ENCODE measurements at places on chromosomes 7 and 10. TPM values are rescaled to one million over a fixed set of nuclear protein-coding genes. Genes with fewer than 3 reads are reported as not detected.

The EPC1 gene
- 27.3 TPM for polyA plus RNA-seq

DNA sequence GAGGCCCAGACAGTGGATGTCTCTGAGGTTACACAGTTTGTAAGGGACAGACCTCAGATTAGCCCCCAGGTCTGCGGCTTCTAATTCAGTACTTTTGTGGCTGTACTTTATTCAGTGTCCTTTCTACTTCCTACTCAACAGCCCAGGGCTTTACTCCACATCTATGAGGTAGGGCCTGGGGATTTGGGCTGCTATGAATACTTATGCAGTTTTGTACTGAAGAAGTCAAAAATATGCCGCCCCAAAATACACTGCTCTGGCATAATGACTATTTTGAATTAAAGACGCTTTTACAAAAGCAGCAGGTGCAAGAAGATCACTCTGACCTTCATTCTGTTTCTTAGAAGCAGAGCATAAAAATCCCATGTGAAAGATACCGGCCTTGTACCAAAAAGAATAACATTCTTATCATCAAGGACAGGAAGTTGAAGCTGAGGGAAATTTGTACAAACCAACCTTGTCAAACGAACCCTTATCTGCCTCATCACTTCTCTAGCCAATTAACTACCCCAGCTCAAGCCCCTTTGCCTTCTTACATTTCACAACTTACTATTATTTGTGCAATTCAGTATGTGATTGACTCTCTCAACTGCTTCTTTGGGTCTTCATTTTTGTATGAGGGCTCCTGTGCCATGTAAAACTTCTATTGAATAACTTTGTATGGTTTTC is 26.1 kb upstream of the TRUB1 start:
- DNase-seq = no peak

DNA sequence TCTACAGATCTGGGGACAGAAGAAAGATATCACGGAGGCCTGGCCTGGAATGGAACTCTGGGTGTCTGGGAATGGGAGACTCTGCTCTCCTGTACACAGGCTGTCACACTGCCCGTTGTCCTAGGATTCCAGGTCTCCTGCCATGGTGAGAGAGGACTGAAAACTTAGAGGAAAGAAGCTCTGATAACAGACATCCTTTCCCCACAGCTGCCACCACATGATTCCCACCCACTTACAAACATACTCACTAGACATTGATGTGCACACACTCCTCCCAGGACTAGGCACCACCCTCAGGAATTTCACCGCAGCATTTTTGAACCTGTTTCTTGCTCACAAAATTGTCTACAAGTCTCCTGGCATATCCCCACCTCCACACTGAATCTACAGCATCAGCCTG is 5.7 kb downstream of the ZNF92 start:
- no peak for DNase-seq

The LSM5 gene
- polyA plus RNA-seq = 22.6 TPM

The ATP5MK gene
- 407 TPM for polyA plus RNA-seq

DNA sequence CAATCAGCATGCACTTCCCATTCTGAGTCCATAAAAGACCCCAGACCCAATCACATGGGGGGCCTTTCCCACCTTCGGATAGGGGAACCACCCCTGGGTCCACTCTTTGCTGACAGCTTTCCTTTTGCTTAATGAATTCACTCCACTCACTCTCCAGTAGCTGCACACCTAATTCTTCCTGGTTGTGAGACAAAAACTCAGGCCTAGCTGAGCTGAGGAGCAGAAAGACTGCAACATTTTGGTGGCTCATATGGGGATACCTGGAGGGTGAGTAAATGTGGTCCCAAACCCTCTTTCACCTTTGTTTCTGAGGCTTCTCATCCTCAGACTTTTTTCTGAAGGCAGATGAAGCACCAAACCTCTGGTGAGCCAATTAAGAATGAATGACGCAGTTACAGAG is 138.1 kb downstream of the WDR11 start:
- DNase-seq = no peak

GRCh38 chr10:131074682-131075081 is 236.8 kb downstream of the TCERG1L start:
- no peak for DNase-seq

DNA sequence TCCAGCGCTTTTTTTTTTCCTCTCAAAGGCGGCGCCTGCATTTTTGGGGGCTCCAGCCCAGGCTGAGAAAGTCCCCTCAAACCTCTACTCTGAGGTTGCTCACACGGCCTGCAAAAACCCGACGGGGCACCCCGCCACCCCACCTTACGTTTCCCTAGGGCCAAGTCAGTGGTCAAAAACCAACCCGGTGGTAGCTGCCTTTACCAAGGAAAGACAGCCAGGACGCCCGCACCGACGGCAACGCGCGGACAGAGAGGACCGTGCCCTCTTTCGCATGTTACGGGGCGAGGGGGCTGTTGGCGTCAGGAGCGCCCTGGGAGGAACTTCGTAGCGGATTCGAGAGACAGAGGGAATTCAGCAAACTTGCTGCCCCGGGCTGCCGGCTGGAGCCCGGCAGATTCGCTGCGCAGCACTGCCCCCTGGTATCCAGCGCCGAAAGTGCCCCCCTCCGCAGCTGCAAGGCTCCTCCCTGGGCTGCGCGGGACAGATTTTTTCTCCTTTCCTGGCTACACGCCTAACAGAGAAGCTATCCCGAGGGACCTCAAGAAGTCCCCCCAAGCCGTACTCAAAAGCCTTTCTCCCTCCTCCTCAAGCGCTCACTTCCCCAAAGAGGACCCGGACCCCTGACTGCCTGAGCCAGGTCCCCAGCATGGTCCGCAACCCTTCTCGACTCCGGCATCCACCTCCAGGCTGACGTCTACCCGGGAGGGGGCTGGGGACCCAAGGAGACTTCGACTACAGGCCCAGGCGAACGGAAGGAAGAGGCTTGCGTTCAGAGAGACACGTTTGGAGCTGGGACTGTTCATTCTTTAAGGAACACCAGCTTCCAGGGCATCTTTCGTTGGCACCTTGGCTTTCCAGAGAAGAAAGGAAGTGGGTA is 27.7 kb upstream of the VAX1 start:
- no peak for DNase-seq

- no peak for DNase-seq
Measured at GRCh38 chr7:78073609-78074382, 275.2 kb downstream of the PHTF2 start.

The GNGT1 gene
- not detected for polyA plus RNA-seq

The ZNF467 gene
- 0.32 TPM for polyA plus RNA-seq

DNA sequence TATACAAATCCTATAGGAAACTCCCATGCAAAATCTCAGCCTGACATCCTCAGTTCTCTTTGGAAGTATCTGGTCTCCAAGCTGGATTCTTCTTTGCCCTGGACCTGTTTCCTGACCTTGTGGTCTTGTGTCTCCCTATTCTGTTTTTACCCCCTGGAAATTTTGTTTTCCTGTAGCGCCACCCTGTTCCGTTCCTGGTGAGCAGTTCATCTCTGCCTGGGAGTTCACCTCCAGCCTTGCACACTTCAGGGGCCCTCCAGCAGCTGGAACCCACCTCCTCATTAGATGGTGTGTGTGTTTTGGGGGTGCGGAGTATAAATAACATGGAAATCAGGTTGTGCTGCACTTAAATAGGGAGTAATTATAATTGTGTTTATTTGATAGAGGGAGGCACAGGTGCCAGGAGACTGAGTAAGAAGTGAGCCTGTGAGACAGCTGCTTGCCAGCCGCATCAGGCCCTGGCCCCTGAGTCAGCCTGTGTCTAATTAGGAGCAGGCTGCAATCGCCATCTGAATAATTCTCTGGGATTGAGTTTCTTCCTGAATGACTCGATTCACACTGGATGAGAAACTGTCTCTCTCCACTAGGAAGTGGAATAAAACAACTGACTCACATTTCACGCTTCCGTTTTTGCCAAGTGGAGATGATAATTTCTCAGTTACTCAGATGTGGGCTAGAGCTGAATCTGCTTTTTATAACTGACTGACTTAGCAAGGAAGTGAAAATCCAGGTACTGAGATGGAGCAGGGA is 69.4 kb upstream of the HECTD2 start:
- DNase-seq = peak; percentile 55

- no peak for DNase-seq
Measured at GRCh38 chr7:95547361-95548348, 48.7 kb downstream of the PDK4 start.

GRCh38 chr7:31175672-31176071 is 123.6 kb downstream of the ADCYAP1R1 start:
- no peak for DNase-seq

The CUL2 gene
- 37.9 TPM for polyA plus RNA-seq

The SKIDA1 gene
- polyA plus RNA-seq = 0.62 TPM

DNA sequence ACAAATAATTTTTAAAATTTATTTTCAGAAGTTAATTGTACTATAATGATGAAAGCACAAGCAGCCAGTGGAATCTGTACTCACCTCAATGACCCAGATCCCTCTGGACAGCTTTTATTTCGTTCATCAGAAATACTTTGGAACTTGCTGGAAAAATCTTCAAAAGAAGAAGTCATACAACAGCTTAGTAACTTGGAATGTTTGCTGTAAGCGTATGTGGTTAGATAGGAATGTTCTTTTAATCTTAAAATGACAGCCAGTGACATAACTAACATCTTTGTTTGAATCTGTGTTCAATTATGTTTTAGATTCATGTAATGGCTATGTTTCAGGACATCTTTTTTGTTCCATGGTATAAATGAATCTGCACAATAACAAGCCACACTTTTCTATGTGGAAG is 26.8 kb downstream of the CFAP69 start:
- peak; percentile 15 for DNase-seq

The TFR2 gene
- polyA plus RNA-seq = 0.06 TPM

- no peak for DNase-seq
Measured at GRCh38 chr7:143484119-143484518, 6.4 kb downstream of the TAS2R41 start.

DNA sequence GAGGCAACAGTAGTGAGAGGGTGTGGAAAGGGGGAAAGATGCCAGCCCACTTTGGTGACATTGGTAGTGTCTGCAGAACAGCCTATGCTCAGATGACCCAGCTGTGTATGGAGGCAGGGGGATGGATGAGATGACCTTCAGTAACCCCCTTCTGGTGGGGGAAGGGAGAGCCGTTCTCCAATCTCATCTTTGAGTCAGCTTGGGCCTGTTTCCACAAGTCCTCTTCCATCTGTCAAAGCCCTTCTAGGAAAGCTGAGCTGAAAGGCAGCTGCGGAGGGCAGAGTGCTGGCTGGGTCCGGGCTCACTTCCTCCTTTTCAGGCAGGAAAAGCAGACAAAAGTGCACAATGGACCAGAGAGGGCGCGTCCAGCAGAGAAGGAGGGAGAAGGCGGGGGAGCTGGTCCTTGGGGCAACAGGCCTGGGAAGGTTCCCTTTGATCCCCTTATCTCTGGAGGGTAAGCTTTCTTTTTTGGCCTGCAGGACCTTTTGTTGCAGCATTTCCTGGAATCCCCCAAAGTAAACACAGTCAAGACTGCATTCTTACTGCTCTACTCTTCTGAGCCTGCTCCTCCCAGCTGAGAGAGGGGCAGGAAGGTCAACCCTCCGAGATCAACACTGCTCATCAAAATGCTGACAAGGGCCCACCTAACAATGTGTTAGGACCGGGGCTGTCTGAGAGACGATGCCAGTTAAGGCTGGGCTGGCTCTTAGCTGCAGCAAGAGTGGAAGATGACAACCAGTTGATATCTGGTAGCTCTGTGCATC is 1.2 kb upstream of the LRMDA start:
- DNase-seq = no peak

DNA sequence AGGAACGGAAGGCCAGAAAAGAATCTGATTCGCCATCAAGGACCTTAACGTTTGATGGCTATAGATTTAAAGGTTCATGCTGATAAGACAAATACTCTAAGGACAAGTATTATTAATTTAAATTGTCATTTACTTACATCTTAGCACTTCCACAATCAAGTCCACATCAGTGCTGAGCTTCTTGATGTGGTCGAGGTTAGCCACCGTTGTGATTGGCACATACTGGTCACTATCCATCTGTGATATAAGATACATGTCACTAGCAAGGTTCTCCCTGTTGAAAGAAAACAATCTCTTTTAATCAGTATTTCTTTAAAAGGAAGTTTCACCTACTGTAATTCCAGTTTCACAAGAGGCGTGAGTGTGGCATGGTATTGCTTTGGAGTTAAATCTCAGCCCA is 88.7 kb downstream of the LARP4B start:
- no peak for DNase-seq

GRCh38 chr7:37825038-37825437 is 23.4 kb upstream of the NME8 start:
- no peak for DNase-seq

DNA sequence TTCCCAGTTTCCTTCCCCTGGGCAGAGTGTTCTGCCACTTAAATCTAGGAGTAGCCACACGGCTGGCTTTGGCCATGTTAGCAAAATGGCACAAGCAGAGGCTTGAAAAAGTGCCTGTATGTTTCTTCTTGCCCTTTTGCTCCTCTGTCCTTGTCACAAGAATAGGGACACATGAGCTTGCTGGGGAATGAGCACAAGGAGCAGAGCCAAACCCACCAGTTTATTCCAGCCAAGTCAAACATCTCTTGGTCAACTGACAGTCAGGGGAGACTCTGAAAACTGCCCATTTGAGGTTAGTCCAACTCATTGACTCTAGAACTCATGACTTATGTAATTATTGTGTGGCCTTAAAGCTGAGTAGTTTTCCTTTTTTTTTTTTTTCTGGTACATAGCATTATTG is 739.7 kb upstream of the FZD8 start:
- no peak for DNase-seq

- DNase-seq = no peak
Measured at GRCh38 chr10:27457261-27457945, 46.7 kb upstream of the RAB18 start.

DNA sequence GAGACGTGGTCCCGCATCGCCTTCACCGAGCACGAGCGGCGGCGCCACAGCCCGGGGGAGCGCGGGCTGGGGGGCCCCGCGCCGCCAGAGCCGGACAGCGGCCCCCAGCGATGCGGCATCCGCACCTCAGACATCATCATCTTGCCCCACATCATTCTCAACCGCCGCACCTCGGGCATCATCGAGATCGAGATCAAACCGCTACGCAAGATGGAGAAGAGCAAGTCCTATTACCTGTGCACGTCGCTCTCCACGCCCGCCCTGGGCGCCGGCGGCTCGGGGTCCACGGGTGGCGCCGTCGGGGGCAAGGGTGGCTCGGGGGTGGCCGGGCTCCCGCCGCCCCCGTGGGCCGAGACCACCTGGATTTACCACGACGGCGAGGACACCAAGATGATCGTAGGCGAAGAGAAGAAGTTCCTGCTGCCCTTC is 737 bp downstream of the CNNM2 start:
- DNase-seq = no peak

The EPHA1 gene
- polyA plus RNA-seq = 0.09 TPM

- DNase-seq = no peak
Measured at GRCh38 chr10:94143261-94143660, 149.5 kb downstream of the PLCE1 start.

The KCNMA1 gene
- 58.8 TPM for polyA plus RNA-seq

The RAB19 gene
- polyA plus RNA-seq = not detected

The STEAP1B gene
- 14.4 TPM for polyA plus RNA-seq

The CPVL gene
- polyA plus RNA-seq = not detected

All from AG04450 (cell line).